Activated CD8-positive, alpha-beta T cell treated with anti-CD3 and anti-CD28 coated beads for 36 hours (primary cell): ENCODE measurements at places on chromosomes 5 and 9. TPM values are rescaled to one million over a fixed set of nuclear protein-coding genes. Genes with fewer than 3 reads are reported as not detected.

- H3K4me3 ChIP-seq = no peak overlapping the region
- no peak for DNase-seq
- H3K36me3 ChIP-seq = no peaks in the 10 kb centered on the region
- no peak overlapping the region for H3K27ac ChIP-seq
- peaks cover 31% of the 10 kb centered on the region for H3K27me3 ChIP-seq
Measured at GRCh38 chr5:170536525-170536924, 32.7 kb downstream of the KCNIP1 start.

- H3K27ac ChIP-seq = no peak overlapping the region
- H3K27me3 ChIP-seq = no peaks in the 10 kb centered on the region
- no peaks in the 10 kb centered on the region for H3K36me3 ChIP-seq
- no peak overlapping the region for H3K4me3 ChIP-seq
- DNase-seq = no peak
Measured at GRCh38 chr5:93329756-93330155, 251.3 kb downstream of the NR2F1-AS1 start.

DNA sequence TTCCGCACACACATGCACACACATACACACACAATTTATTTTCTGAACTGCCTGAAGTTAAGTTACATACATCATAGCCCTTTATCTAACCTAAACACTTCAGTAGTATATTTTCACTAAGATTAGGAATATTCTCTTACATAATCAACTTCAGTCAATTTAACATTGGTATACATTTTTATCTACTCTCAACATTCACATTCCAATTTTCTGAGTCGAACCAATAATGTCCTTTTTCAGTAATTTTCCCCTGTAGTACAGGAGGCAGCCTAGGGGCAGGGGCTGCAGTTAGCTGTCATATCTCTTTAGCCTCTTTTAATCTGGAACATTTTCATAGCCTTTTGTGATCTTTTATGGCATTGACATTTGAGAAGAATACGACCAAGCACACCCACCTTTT, 150.1 kb downstream of the DAB2IP start:
- H3K27me3 ChIP-seq = peaks cover 6% of the 10 kb centered on the region
- H3K27ac ChIP-seq = no peak overlapping the region
- no peak overlapping the region for H3K4me3 ChIP-seq
- no peak for DNase-seq
- H3K4me1 ChIP-seq = no peaks in the 10 kb centered on the region

GABBR2 gene
- total RNA-seq = not detected

- H3K36me3 ChIP-seq = no peaks in the 10 kb centered on the region
- no peaks in the 10 kb centered on the region for H3K4me1 ChIP-seq
- DNase-seq = no peak
- no peak overlapping the region for H3K4me3 ChIP-seq
Measured at GRCh38 chr5:116751684-116752083, 177.1 kb upstream of the SEMA6A start.

GRCh38 chr9:100652850-100653249, 75.0 kb downstream of the CAVIN4 start:
- H3K4me3 ChIP-seq = no peak overlapping the region
- H3K27me3 ChIP-seq = peaks cover 4% of the 10 kb centered on the region
- H3K36me3 ChIP-seq = no peaks in the 10 kb centered on the region
- no peak overlapping the region for H3K27ac ChIP-seq

- H3K36me3 ChIP-seq = no peaks in the 10 kb centered on the region
- H3K27me3 ChIP-seq = no peaks in the 10 kb centered on the region
- no peak for DNase-seq
Measured at GRCh38 chr5:7663808-7664207, 187.1 kb downstream of the CFAP90 start.

- no peaks in the 10 kb centered on the region for H3K27me3 ChIP-seq
- no peaks in the 10 kb centered on the region for H3K4me1 ChIP-seq
- H3K4me3 ChIP-seq = no peak overlapping the region
- no peaks in the 10 kb centered on the region for H3K36me3 ChIP-seq
- no peak for DNase-seq
- no peak overlapping the region for H3K27ac ChIP-seq
Measured at GRCh38 chr5:158569534-158569933, 530.2 kb downstream of the EBF1 start.

SH3GL2 gene
- not detected for total RNA-seq
